ENCODE measurements at places on chromosomes 12 and 14.

GRCh38 chr14:71589609-71590008 is 342.6 kb upstream of the RGS6 start:
- no peak for DNase-seq

- no peak for DNase-seq
Measured at GRCh38 chr12:65845751-65846537, 21.7 kb downstream of the HMGA2 start.

DNA sequence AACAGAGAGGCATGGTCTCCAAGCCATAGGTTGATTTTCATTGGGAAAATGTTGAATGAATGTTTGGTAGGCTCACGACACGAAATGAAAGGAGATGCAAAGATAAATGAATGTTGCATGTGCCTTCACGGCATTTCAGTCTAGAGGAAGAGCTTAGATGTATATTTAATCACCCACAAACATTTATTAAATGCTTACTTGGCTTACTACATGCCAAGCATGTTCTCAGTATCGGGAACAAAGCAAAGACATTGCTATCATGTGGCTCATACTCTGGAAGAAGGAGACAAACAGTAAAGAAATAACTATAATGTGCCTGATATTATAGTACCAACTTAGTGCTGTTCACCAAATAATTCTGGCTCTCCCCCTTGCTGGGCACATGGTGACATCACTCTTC is 133.5 kb downstream of the LLPH start:
- DNase-seq: peak; percentile 13

DNA sequence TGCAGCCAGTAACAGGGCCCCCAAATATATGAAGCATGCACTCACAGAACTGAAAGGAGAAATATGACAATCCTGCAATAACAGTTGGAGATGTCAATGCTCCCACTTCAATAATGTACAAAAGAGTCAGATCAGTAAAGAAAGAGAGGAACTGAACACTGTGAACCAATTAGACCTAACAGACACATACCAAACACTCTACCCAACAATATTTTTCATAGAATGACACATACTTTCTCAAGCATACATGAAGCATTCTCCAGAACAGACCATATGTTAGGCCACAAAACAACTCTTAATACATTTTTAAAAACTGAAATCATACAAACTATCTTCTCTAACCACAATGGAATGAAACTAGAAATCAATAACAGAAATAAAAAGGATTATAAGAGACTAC is 80.2 kb downstream of the ELK3 start:
- DNase-seq: peak; percentile 52

DNA sequence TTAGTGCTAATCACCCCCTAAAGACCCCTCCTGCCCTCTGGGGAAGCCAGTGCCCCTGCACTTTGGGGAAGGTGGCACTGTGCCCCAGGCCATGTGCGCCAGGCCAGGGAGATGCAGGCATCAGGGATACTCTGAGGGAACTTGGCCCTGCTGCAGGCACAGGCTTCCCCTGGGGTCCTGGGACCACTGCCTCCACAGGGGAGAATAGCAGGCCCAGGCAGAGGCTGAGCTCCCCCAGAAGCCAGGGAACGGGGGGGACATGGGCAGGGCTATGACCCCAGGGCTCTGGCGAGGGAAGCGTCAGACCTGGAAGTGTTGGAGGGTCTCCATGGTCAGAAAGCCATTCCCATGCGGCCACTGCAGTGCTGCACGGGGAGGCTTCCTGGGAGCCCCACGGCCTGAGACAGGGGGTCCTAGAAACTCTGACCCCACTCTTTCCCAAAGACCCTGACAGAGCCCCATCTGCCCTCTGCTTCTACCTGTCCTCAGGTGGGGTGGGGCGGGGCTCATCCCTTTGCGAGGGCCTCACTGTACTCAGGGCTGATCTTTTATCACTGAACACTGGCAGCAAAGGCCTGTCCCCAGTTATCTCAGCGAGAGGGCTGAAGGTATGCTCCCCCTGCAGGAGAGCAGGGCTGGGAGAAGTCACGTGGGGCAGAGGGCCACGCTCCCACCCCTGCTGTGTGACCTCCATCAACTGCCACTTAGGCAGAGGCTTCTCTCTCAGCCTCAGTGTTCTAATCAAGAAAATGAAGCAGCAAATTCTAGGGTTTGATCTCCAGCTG is 160.0 kb downstream of the CALM1 start:
- DNase-seq: no peak

GRCh38 chr14:65850429-65851135 is 438.1 kb downstream of the FUT8 start:
- no peak for DNase-seq

All from non-pigmented ciliary epithelial cell (primary cell).